ENCODE measurements at places on chromosomes 16 and 17.
A peak's percentile ranks its signal among the peaks of the same experiment; 100 is the strongest.

DNA sequence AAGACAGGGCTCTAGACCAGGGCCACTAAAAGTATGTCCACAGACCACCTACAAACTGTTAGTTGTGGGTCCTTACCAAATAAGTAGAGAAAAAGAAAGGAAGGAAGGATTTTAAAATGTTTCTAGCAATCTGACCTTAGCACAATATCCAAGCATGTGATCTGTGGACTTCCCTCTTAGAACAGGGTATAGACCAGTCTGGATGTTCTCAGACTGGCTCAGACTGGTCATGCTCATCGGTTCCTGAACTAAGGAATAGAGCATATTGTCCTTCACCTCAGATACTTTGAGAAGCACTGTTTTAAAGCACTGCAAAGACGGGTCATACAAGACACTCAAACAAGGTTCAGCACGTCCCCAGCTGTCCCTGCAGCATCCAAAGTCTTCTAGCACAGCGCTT, 25.8 kb downstream of the CUEDC1 start:
- no peak for DNase-seq

GRCh38 chr17:68602289-68602688, 1.1 kb upstream of the FAM20A start:
- no peak for DNase-seq

DNA sequence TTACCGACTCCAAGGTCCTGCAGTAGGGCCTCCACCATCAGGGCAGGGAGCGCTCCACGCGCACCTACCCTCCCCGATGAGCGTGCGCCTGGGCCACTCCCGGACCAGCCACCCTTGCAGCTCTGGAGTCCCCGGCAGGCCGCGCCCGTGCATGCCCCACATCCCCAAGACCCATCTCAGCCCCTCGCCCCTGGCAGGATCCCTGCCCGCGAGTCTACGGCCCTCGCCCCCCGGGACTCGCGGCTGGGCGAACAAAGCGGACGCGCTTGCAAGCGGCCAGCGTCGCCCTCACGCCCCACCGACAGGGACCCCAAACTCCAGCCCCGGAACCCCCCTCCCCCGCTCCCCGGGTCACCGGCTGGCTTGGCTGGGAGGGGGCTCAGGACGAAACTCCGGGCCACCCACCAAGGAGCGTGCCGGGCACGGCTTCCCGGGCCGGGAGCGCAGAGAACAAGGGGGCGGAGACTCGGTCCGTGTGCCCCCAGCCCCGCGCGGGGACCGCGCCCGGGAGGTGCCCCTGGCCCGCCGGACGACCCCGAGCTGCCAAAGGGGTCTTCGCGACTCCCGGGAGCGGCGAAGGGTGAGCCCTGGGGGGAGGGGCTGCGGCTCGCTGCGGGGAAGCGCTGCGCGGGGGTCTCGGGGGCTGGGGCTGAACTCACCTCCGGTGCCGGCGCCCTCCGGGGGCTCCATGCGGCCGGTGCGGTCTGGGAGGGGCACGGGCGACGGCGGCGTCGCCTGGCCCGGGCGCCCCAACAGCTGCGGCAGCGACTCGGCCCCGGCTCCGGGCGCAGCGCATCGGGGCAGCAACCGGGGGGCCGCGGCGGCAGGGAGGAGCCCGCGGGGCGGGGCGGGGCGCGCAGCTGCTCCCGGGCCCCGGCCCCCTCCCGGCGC, at the start of gene DBNDD1:
DBNDD1 (minus strand) TSS at position 805 of the 891 bp plus-strand sequence; CDS start at position 690, 115 bp downstream.
- DNase-seq, result peak; percentile 77

GRCh38 chr17:27608328-27609230, 22.4 kb upstream of the LGALS9 start:
- no peak for DNase-seq

DNA sequence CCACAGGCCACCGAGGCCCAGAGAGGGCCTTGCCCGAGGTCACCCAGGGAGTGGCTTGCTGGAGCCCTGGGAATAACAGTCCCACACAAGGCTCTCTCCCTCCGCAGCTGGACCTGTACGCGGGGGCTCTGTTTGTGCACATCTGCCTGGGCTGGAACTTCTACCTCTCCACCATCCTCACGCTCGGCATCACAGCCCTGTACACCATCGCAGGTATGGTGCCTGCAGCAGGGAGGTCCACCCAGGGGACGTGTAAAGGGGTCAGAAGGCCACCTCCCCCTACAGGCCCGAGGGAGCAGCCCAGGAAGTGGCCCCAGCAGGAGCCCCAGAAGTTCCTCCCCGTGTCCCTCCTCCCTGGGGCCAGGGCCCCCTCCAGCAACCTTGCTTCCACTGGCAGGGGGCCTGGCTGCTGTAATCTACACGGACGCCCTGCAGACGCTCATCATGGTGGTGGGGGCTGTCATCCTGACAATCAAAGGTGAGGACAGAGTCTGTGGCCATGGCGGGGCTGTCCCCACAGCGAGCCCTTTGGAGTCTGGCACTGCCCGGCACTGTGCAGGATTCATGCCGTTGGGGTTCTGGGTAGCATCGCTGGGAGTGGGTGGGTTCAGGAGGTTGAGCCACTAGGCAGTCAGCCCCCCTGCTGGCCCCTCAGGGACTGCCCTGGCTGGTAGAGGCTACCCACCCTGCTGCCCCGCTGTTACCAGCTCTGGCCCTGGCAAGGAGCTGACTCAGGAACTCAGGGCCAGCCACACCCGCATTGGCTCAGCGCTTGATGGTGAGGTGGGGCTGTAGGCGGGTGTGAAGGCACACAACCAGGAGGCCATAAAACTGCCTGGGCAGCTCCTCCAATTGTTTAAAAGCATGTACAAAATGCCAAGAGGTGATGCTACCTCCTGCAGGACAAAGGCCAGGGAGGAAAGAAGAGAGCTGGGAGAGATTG, 17.3 kb downstream of the SLC5A10 start:
- no peak for DNase-seq

DNA sequence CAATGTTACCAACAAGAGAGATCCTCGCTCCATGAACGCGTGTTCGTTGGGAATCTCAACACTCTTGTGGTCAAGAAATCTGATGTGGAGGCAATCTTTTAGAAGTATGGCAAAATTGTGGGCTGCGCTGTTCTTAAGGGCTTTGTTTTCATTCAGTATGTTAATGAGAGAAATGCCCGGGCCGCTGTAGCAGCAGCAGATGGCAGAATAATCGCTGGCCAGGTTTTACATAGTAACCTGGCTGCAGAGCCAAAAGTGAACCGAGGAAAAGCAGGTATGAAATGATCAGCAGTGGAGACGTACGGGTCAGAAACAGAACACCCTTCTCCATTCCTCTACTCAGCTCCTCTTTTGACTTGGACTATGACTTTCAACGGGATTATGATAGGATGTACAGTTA, 13.3 kb downstream of the SOCS1 start:
- no peak for DNase-seq

- no peak for DNase-seq
Observed at GRCh38 chr17:79631640-79632431, 21.0 kb upstream of the RBFOX3 start.

DNA sequence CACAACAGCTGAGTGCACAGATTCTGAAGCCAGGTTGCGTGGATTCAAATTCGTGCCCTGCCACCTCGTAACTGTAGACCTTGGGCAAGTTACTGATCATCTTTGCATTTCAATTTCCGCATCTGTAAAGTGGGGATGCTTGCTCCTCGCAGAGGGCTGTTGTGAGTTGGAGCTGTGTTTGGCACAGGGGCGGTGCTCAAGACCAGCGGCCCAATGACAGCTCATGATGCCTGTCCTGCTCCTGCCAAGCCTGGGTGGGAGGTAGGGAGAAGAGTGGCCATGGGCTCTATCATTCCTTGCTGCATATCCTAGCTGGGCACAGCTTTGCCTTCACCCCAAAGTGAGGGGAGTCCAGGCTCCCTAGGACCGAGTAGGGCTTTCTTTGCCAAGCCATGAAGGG, 12.6 kb downstream of the NXPH3 start:
- no peak for DNase-seq

DNA sequence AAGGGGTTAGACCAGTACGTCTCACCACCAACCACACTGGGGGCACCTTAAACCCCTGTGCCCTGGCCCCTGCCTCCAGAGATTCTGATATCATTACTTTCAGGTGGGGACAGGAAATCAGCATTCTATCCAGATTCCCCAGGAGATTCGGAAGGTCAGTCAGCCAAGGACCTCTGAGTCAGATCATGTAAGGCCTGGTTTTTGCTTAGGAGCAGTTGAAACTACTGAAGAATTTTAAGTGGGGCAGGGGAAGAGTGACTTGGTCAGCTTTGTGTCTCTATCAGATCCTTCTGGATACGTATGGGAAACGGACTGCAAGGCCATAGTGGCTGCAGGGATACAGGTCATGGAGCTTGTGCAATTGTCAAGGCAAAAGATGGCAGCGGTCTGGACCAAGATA, 9.0 kb downstream of the EMP2 start:
- DNase-seq, result no peak

DNA sequence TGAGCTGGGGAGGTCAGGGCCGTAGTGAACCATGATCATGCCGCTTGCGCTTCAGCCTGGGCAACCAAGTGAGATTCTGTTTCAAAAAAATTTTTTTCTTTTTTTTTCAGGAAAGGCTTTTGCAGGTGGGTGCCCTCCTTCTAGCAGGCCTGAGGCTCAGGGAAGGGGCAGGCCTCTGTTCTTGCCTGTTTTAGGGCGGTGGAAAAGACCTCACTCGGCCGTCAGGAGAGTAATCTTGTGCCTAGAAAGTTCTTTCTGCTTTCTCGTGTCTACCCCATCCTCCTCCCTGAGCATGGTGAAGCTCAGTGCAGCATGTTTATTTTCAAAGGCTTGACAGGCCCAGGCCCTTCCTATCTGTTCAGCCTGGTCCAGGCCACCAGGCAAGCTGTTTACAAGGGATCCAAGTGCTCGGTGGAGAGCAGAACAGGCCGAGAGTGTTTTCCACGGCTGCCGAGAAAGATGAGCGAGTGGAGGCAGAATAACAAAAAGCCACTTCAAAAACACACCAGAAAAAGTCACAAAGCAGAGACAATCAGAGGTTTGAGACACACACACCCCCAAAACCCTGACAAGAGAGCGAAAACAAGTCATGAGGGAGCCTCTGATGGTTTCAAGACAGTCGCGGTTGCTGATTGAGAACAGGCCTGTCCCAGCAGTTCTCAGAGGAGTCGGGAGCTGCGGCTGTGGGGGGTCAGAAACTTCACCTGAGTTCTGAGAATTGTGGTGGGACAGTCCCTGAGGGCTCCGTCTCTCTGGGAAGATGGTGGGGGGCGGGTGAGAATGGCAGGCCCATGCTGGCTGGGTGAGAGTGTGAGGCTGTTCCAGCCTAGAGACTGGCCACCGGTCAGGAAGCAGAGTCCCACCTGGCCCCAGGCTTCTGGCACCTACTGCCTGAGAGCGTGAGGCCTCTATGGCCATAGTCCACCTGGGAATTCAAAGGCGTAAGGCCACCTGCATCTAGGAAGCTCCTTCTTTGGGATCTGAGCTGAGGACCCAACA, 37.5 kb upstream of the CCR7 start:
- no peak for DNase-seq

GRCh38 chr16:66899945-66900710, 18.6 kb downstream of the CDH16 start:
- peak; percentile 67 for DNase-seq

GRCh38 chr16:9943121-9943520, 239.1 kb downstream of the GRIN2A start:
- no peak for DNase-seq

- DNase-seq, result no peak
Observed at GRCh38 chr17:34352191-34352590, 4.1 kb upstream of the CCL13 start.

DNA sequence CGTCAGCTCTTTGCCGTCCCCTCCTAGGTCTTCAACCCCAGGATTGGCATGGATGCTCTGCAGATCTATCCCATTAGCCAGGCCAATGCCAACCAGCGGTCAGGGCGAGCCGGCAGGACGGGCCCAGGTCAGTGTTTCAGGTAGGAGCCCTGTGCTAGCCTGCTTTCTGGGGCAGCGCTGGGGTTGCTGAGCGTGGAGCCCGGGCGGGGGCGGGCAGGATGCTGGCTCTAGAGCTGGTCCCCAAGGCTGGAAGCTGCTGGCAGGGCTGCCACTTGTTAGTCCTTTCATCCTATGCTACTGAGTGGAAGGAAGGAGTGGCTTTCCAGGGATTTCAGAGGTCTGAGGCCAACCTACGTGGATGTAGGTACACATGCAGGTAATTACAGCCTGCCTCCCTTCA, 12.3 kb downstream of the DHX38 start:
- DNase-seq, result no peak

- DNase-seq, result no peak
Observed at GRCh38 chr17:35766489-35766877, 5.8 kb downstream of the C17orf50 start.

GRCh38 chr16:86392436-86393152, 117.7 kb upstream of the FOXF1 start:
- no peak for DNase-seq

- DNase-seq, result peak; percentile 95
Observed at GRCh38 chr17:7440113-7440833, 961 bp downstream of the FGF11 start.
